ENCODE measurements at places on chromosomes 12 and 14.

DNA sequence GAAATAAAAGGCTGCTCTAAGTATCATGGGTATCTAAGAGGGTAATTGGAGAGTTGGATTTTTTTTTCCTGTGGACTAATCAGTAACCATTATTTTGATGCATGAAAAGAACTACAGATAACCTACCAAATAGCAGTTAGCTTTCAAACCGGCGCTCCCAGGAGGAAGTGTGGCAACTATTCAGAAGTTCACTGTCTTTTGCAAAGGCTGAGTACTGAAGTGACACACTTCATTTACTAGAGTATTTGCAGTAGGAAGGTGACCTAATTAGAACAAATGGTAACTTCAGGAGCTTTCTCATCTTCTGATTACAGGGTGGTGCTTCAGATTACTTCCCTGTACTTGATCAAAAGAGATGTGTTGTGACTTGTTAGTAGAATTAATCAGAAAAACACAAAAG, 87.7 kb downstream of the PELI2 start:
- DNase-seq: no peak

DNA sequence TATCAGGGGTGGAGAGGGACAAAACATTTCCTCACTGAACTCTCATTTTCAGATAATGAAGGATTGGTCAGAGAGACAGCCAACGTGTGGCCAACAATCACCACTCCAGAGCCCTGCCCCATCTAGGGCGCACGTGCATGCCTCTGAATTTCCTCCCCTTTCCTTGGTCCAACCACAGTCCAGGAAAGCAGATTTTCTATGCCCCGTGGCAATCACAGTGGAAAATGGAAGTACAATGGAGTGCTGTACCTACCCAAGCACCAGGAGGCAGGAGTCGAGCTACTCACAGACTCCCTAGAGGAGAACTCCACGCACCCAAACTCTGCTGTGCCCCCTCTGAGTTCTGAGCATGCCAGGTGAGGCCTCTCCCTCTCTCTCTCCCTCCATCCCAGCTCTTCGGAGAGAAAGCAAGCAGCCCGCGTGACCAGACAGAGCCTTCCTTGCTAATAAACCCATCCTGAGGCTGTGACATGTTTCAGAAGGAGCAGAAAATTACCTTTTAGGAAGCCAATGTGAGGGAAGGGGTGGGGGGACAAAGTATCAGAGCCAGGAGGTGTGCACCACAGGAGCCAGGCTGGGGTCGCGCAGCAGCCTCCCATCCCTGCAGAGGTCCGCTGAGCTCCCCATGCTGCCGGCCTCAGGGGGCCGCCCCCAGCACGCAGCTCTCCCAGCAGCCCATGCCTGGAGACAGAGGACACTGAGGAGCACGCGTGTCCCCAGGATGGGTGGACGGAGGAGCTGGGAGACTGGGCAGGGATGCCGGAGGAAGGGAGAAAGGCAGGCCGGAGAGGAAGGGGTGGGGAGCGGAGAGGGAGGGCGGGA, 73.4 kb downstream of the PITPNM2 start:
- no peak for DNase-seq

- no peak for DNase-seq
These were observed 17.4 kb downstream of the CEP170B start for GRCh38 chr14:104882325-104882973.

- DNase-seq: no peak
These were observed 39.8 kb downstream of the NIN start for GRCh38 chr14:50791201-50791600.

- DNase-seq: no peak
These were observed 4.8 kb upstream of the LGMN start for GRCh38 chr14:92753250-92753649.
